Naive thymus-derived CD4-positive, alpha-beta T cell (primary cell): ENCODE measurements at places on chromosomes 12 and 14.

DNA sequence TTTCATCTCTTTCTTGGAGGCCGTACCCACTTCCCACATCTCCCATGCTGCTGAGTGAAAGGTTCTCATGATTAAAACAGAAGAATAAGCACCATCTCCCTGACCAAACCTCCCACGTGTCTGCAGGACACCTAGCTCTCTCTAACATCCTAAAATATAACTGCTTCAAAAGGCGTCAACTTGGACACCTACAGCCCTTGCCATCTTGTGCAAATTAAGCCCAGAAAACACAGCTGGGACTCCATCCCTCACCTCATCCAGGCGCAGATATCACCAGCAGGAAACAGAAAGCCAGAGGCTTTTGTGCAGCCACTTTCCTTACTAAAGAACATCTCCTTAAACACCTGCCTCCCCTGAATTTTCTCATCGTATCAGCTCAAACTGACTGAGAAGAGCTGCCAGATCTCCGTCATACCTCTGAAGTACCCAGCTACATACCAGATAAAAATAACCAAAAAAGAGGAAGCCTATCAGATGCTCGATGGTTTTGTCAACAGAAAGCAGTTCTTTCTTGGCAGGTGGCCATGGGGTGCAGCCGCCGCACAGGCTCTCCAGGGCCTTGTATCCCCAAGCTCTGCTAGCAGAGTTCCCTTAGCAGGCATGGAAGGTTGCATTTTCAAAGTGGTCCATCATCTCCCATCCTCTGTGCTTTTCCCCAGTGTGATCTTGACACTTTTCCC lies 28.8 kb downstream of the MAP3K9 start:
- DNase-seq: no peak

- DNase-seq: no peak
Observed at GRCh38 chr12:20144341-20144740, 224.0 kb upstream of the PDE3A start.

- no peak for DNase-seq
Observed at GRCh38 chr14:38989922-38990546, 113.0 kb downstream of the SEC23A start.

GRCh38 chr12:82507686-82508085 lies 149.4 kb downstream of the METTL25 start:
- DNase-seq: no peak

DNA sequence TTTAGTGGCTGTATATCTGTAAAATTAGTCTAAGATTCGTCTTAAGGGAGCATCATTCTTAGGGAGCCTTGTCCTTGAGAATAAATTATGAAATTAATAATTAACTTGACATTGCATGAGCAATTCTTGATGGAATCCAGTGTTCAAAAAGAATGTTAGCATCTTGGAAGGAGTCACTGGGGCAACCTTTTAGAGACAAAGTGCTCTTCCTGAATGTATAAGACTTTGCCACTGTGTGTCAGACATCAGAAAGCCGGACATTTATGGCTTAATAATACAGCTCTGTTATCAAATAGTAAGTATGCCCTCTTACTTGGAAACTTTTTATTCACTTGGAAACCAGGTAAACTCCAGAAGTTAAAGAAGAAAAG lies 83.3 kb downstream of the CCER1 start:
- no peak for DNase-seq

- DNase-seq: no peak
Observed at GRCh38 chr12:31004666-31005065, 69.0 kb upstream of the DDX11 start.

DNA sequence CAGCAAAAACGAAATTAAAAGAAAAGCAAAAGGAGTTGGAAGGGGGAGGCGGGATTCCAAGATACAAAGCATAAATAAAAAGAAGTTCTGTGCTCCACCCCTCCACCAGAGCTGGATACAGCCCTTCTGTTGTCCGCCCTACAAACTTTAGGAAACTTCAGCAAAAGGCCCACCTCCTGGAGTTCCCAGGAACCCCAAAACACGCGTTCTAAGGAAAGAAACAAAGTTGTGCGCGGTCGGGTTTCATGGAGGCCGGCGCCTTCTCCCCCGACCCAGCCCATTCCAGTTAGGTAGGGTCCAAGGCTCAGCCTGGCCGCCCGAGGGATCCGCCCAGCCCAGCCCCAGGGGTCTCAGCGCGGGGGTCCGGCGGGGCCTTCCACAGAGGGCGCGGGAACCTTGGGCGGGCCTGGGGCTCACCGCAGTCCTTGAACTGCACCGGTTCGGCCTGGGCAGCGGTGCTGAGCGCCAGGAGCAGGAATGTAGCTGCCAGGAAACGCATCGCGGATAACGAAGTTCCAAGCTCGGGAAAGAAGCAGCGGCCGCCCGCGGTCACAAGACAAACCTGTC lies at the start of gene NPC2:
TSS of gene NPC2 (minus strand) at position 530 of the 567 bp plus-strand sequence. CDS start at position 499, 31 bp downstream.
- peak; percentile 21 for DNase-seq

GRCh38 chr12:131621701-131622421 lies 89.0 kb upstream of the SFSWAP start:
- no peak for DNase-seq

GRCh38 chr14:40694023-40694422 lies 912.7 kb upstream of the LRFN5 start:
- no peak for DNase-seq

- no peak for DNase-seq
Observed at GRCh38 chr14:79698298-79698711, 513.0 kb downstream of the DIO2 start.

DNA sequence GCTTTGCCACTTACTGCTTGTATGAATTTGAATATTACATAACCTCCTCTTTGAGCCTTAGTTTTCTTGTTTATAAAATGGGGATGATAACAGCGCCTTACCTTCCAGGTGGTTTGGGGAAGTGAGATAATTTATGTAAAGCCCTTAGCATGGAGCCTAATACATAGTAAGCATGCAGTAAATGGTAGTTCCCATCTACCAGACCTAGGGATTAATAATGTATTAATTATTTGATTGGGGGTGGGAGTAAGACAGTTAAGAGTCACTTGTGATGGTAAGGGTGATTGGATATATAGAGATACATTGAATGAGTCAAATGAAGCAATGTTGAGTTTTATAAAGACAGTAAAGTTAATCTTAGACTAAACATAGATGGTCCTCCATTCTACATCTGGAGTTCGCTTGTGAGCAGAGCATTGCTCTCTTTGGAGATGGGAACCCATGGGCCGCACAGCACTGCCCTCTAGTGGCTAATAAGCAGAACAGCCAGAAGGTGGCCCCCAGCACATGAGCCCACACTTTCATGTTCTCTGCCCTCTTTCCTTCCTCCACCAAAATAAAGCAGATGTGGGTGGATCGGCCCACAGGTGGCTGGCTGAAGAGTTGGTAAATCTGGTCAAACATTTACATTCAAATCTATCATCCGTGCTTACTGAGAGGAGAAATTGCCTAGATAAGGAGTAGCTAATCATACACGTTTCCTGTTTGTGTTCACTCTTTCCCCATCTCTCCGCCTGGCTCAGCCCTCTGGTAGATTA lies 26.5 kb upstream of the TAMALIN start:
- peak; percentile 76 for DNase-seq

DNA sequence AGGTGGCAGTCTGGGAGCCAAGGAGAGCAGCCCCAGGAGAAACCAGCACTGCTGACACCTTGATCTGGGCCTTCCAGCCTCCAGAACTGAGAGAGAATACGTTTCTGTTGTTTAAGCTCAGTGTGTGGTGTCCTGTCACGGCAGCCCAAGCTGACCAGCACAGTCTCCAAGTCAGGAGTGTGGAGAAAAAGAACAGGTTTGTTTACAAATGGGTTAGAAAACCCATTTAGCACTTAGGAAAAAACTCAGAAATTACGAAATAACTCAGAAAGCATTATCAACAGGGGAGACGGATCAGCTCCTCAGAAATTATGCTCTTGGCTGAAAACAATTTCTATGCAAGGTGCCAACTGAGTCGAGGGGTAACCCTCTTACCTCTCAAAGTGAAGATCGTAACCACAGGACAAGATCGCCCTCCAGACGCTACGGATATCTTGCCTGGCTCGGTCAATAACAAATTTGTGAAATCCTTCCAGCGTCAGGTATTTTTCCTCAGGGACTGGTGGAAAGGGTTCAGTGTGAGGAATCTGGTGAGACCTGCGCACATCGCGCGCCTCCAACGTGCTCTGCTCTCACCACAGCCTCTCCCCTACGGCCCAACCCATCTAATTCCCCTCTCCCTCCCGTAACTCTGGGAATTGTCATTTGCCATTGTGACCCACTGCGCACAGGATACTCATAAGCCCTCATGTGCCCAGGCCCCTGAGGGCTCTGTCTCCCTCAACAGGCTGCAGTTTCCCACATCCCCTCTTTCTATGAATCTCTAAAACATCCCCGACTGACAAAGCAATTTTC lies 50.2 kb downstream of the TRAFD1 start:
- DNase-seq: no peak

GRCh38 chr14:33259764-33260163 lies 321.1 kb downstream of the NPAS3 start:
- DNase-seq: no peak

DNA sequence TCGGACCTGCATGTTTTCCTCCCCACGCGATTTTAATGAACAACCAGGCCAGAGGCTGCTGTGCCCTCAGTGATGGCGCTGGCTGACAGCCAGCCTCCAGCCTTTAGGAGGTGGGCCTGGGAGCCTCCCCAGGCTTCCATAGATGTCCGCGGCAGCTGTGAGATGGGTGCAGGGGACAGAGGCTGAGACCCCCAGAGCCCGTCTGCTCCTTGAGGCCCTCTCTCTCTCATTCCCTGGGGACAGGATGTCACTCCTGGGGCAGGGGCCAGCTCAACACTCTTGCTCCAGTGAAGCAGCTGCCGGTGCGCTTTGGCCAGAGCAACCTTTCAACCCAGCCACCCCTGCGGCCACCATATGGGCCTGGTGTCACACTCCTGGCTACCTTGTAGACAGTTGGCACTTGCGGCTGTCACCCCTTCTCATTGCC lies 24.8 kb downstream of the MVK start:
- no peak for DNase-seq

GRCh38 chr12:14260011-14260993 lies 105.2 kb upstream of the ATF7IP start:
- no peak for DNase-seq

DNA sequence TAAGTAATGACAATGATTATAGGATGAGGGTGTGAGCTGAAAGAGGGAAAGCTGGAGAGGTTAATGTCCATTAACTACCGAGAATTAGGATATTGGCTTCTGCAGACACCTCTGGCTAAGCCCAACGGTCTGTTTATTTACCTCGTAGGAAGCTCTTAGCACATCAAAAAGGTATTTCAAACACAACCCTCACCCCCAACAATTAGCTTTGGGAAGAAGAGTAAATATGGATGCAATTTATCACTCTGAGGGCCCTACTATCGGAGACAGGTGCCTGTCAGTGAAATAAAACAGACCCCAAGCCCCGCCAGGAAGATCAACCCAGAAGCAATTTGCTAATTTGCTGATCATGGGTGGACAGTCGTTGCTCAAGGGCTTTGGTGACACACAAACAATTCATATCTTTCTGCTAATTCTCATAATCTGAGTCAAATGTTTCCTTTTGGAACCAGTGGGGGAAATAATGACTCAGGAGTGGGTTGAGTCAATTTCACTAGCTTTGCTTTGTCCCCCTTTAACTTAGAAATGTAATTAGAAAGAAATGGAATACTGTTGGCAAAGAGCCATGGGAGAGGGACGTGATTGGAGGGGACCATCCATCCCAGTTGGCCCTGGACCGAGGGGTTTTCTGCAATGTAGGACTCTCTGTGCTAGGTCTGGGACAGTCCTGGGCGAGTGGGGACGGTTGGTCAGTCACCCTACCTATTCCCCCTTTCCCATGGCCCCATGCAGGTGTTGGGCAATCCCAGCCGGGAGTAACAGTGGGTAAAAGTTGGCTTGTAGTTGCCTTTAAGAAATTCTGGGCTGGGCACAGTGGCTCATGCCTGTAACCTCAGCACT lies 99.1 kb upstream of the MED13L start:
- DNase-seq: no peak

DNA sequence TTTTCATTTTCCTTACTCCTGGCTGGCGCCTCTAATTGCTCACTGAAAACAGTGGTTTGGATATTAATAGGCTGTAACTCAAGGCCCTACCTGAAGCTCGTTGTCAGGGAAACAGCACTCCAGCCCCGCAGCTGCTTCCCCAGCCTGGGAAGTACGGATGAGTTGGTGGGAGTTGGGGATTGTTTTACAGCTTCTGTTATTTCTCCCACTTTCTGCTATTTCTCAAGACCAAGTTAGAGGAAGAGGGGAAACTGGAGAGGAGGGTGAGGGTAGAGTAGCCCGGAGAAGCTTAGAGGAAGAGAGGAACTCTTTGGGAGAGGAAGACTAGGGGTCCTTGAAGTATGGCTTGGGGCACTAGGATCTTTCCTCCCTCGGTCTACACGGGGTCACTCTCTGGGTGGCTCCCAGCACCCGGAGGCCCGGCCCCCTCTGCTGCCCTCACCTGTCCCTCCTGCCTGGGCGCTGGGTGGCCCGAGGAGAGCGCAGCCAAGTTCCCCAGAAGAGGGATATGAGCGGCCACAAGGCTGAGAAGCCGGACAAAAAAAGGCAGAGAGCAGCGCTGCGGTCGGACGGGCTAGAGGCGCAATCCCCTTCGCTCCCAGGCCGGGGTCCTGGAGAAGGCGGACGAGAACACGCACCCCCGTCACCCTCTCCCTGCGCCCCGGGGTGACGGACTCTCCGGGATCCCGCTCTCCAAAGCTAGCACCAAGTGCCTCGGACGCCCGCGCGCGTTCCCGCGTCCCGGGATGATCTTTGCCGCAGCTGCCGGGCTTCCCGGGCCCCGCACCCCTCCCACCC lies 671 bp downstream of the SPTB start:
- no peak for DNase-seq

DNA sequence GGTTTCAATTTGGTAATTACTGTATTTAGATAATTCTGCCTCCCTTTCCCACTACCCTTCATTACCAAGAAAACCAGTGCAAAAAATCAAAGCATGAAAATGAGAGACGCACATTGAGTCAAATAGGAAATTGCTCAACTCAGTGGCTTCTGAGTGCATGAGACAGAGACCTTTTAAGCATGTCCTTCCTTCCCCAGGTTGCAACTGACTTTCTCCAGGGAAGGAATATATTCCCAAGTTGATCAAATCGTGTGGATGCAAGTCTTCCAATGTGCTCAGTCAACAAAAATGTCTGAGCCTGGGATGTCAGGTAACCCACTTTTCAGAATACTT lies 12.9 kb downstream of the BMP4 start:
- no peak for DNase-seq

- DNase-seq: no peak
Observed at GRCh38 chr14:54252072-54252730, 144.6 kb upstream of the CDKN3 start.

DNA sequence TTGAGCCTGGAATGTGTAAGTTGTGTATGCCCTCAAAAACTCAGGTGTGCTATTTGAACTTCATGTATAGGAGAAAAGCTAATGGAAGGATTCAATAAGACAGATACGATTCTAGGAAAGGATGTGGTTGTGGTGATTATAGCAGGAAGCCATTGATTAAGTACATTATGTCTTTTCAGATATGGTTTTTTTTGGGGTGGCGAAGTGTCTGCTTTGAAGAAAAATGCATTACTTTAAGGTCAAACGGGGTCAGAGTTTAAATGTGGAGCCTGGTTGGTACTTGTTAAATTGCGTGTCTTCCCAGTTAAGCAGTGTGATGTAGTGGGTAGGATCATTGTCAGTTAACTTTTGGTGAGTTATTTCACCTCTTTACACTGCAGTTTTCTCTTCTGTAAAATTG lies 13.0 kb upstream of the NUP107 start:
- no peak for DNase-seq

GRCh38 chr14:39217214-39217879 lies 16.4 kb upstream of the MIA2 start:
- DNase-seq: no peak

- no peak for DNase-seq
Observed at GRCh38 chr14:20623798-20624197, 17.7 kb downstream of the OR6S1 start.
